Fibroblast of lung (primary cell): ENCODE measurements at places on chromosomes 2 and 18. TPM values are rescaled to one million over a fixed set of nuclear protein-coding genes. Genes with fewer than 3 reads are reported as not detected.
A peak's percentile ranks its signal among the peaks of the same experiment; 100 is the strongest.

The EML6 gene
- total RNA-seq = 0.26 and 1.3 TPM in 2 replicates

The PTH2R gene
- total RNA-seq = under 0.01 TPM in 1 of 2 replicates, not detected in the other

GRCh38 chr18:75280427-75281280 lies 70.1 kb downstream of the TSHZ1 start:
- H3K36me3 ChIP-seq = no peaks in the 10 kb centered on the region
- DNase-seq = peak; percentile 14
- H3K4me1 ChIP-seq = no peaks in the 10 kb centered on the region
- no peaks in the 10 kb centered on the region for H3K27me3 ChIP-seq
- no peak overlapping the region for H3K4me3 ChIP-seq

- H3K4me3 ChIP-seq = no peak overlapping the region
- H3K36me3 ChIP-seq = peaks cover 5% of the 10 kb centered on the region
- DNase-seq = no peak
- no peak overlapping the region for H3K27ac ChIP-seq
- no peaks in the 10 kb centered on the region for H3K27me3 ChIP-seq
Observed at GRCh38 chr2:96623116-96623515, 15.0 kb downstream of the KANSL3 start.

DNA sequence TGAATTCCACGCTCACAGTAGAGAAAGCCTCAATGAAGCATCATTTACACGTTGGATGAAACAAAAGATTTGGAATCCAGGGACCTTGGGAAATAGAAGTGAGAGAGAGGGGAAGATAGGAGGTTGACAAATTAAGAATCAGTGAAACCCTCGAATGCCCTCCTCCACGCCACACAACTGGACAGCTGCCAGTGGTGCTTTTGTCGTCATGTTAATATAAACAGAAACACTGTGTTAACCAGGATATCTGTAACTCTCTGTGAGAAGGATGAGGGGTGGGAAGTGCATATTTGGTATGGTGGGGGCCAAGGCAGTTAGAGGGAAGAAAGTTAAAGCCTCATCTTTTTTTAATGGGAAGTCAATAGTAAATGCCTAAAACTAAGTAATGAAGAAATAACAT lies 108.7 kb downstream of the GFPT1 start:
- no peak overlapping the region for H3K27ac ChIP-seq
- no peak overlapping the region for H3K4me3 ChIP-seq
- peak; percentile 23 for DNase-seq
- H3K27me3 ChIP-seq = no peaks in the 10 kb centered on the region
